ENCODE measurements at places on chromosomes 16 and 17.

GRCh38 chr17:73290399-73291259, 21.2 kb downstream of the CDC42EP4 start:
- no peak for DNase-seq

- no peak for DNase-seq
Measured at GRCh38 chr17:13157656-13158055, 139.8 kb upstream of the ELAC2 start.

DNA sequence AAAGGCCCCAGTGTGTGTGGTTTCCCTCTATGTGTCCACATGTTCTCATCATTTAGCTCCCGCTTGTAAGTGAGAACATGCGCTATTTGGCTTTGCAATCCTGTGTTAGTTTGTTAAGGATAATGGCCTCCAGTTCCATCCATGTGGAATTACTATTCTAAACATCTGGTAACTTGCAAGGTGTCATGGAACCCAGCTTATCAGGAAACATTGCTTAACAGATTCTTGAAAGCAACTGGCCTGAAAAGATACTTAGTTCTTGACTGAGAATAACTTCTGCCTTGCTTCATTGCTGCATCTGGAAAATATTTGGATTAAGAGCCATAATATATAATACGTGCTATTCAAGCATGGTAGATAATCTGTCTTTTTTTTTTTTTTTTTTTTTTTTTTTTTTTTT, 27.8 kb downstream of the PAFAH1B1 start:
- no peak for DNase-seq

GRCh38 chr17:47611372-47612350, 38.1 kb upstream of the KPNB1 start:
- DNase-seq = no peak

- no peak for DNase-seq
Measured at GRCh38 chr17:64492481-64493109, 4.3 kb downstream of the POLG2 start.

Measured in cerebellar nuclear complex (tissue), 1 donor.